Activated naive CD4-positive, alpha-beta T cell treated with anti-CD3 and anti-CD28 coated beads for 36 hours (primary cell): ENCODE measurements at places on chromosomes 6 and 20. TPM values are rescaled to one million over a fixed set of nuclear protein-coding genes. Genes with fewer than 3 reads are reported as not detected.
A peak's percentile ranks its signal among the peaks of the same experiment; 100 is the strongest.

The FAM83B gene
- total RNA-seq, result not detected

The SNAP25 gene
- total RNA-seq, result not detected

The COL9A3 gene
- not detected for total RNA-seq

The POM121L2 gene
- not detected for total RNA-seq

The BHLHE23 gene
- total RNA-seq, result not detected

The OPN5 gene
- total RNA-seq, result not detected

The SLC22A7 gene
- not detected for total RNA-seq

The SIM1 gene
- total RNA-seq, result not detected

The NR2E1 gene
- total RNA-seq, result not detected

DNA sequence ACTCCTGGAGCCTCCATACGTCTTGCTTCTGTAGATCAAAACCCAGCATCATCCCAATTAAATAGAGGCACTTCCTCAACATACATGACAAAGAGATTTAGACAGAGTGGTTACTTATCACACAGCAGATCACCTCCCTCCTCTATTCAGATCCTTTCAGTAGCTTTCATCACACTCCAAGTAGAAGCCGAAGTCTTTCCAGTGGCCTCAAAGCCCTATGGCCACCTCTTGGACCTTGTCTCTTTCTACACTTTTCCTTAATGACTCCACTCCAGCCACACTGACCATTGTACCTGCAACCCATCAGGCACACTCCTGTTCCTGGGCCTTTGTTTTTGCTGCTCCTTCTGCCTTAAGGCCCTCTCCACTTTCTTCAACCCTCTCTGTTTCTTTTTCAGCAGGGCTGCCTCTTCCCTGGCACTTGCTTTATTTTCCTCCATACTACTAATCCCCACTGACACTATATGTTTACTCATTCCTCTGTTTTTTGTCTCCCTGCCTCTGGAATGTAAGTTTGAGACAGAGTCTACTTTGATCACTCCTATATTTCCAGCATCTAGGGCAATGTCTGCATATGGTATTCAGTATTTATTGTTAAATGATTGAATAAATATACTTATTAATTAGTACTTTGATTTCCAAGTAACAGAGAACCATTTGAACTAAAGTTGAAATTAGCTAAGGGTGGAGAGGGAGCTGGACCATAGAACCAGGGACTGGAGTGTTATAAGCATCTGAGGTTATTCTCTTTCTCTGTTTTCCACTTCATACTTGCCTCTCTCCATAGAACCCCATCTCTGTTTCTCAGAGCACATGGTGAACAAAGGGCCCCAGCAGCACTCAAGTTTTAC, 43.4 kb upstream of the TRAM2 start:
- H3K27me3 ChIP-seq, result no peaks in the 10 kb centered on the region
- DNase-seq, result no peak
- no peak overlapping the region for H3K27ac ChIP-seq
- no peak overlapping the region for H3K4me3 ChIP-seq

GRCh38 chr6:31829633-31830283, 2.2 kb downstream of the HSPA1B start:
- H3K36me3 ChIP-seq, result peaks cover 15% of the 10 kb centered on the region
- H3K4me3 ChIP-seq, result peak overlapping the region; percentile 97
- DNase-seq, result no peak

- H3K4me1 ChIP-seq, result no peaks in the 10 kb centered on the region
- no peak overlapping the region for H3K4me3 ChIP-seq
- H3K36me3 ChIP-seq, result peaks cover 8% of the 10 kb centered on the region
- H3K27ac ChIP-seq, result no peak overlapping the region
- DNase-seq, result no peak
Observed at GRCh38 chr6:20791074-20791473, 256.8 kb downstream of the CDKAL1 start.

- no peaks in the 10 kb centered on the region for H3K27me3 ChIP-seq
- H3K27ac ChIP-seq, result no peak overlapping the region
- H3K4me1 ChIP-seq, result peaks cover 30% of the 10 kb centered on the region
Observed at GRCh38 chr6:5294392-5295211, 33.3 kb downstream of the FARS2 start.

GRCh38 chr6:6319952-6320811, at the start of gene F13A1:
Gene F13A1, minus strand, starts transcription at chr6:6320662. Its CDS starts 1,998 bp downstream, at chr6:6318664.
- DNase-seq, result no peak
- H3K27me3 ChIP-seq, result peaks cover 53% of the 10 kb centered on the region
- no peaks in the 10 kb centered on the region for H3K36me3 ChIP-seq
- no peaks in the 10 kb centered on the region for H3K4me1 ChIP-seq
- no peak within 1 kb of the TSS for H3K4me3 ChIP-seq

GRCh38 chr20:48846516-48847492, 19.0 kb upstream of the PREX1 start:
- no peak overlapping the region for H3K4me3 ChIP-seq
- peaks cover 15% of the 10 kb centered on the region for H3K4me1 ChIP-seq
- peak overlapping the region; percentile 78 for H3K27ac ChIP-seq
- no peaks in the 10 kb centered on the region for H3K27me3 ChIP-seq

DNA sequence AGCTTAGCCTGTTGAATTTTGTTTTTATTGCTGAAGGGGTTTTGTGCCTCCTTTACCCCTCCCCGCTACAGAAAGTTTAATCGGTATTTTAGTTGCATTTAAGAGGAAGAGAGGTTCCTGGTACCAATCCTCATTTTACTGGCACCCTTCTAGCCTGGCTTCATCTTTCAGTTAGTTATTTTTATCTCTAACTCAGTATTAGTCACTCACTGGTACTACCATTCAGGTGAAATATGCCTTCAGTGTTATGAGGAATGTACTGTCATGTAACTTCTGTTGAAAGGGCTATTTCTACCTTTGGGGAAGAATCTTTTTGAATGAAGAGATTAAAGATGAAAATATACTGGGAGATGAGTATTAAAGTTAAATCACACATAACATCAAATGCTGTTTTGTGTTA, 211.8 kb downstream of the CDKAL1 start:
- peaks cover 18% of the 10 kb centered on the region for H3K36me3 ChIP-seq
- no peak for DNase-seq
- H3K4me3 ChIP-seq, result no peak overlapping the region
- H3K4me1 ChIP-seq, result peaks cover 28% of the 10 kb centered on the region
- no peak overlapping the region for H3K27ac ChIP-seq

DNA sequence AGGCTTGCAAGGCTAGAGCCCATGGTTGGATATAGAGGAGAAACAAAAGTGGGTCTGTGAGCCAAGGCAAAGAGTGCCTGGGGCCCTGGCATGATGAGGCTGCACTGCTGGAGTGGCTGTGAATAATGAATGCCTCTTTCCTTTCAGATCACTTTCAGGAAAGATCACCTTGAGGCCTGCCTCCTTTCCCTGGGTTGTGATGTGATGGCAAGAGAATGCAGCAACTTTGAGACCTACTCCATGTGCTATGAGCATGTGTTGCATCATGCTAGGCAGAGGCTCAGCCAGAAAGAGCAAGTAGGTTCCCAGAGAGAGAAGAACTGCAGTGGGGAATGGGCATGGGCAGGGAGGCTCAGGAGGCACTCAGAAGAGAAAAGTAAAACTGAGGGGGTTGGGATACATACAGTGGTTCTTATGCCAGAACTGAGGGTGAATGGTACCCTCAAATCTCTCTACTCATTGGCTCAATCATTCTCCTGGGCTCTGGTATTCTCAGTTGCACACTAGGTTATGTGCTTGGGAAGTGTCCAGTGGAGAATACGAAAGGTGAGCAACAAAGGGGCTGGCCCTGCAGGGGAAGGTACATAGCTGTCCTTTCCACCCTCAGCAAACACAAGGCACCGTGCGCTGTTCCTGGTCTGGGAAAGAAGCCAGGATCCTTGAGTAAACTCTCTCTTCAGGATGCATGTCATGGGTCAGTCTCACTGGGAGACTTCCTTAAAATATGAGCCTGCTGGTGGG, 45.9 kb downstream of the CD164 start:
- H3K4me3 ChIP-seq, result no peak overlapping the region
- no peaks in the 10 kb centered on the region for H3K36me3 ChIP-seq
- H3K4me1 ChIP-seq, result no peaks in the 10 kb centered on the region
- no peak overlapping the region for H3K27ac ChIP-seq
- H3K27me3 ChIP-seq, result no peaks in the 10 kb centered on the region
- DNase-seq, result no peak

- H3K4me3 ChIP-seq, result no peak overlapping the region
- H3K27me3 ChIP-seq, result no peaks in the 10 kb centered on the region
Observed at GRCh38 chr6:125421836-125422235, 120.1 kb upstream of the HDDC2 start.

- no peak overlapping the region for H3K27ac ChIP-seq
- DNase-seq, result peak; percentile 36
- no peaks in the 10 kb centered on the region for H3K27me3 ChIP-seq
- H3K36me3 ChIP-seq, result no peaks in the 10 kb centered on the region
- H3K4me3 ChIP-seq, result no peak overlapping the region
Observed at GRCh38 chr20:44576297-44576696, 6.1 kb upstream of the PKIG start.

- H3K36me3 ChIP-seq, result no peaks in the 10 kb centered on the region
- H3K4me1 ChIP-seq, result no peaks in the 10 kb centered on the region
- no peak overlapping the region for H3K4me3 ChIP-seq
- DNase-seq, result no peak
Observed at GRCh38 chr20:10902576-10903282, 228.9 kb upstream of the JAG1 start.

DNA sequence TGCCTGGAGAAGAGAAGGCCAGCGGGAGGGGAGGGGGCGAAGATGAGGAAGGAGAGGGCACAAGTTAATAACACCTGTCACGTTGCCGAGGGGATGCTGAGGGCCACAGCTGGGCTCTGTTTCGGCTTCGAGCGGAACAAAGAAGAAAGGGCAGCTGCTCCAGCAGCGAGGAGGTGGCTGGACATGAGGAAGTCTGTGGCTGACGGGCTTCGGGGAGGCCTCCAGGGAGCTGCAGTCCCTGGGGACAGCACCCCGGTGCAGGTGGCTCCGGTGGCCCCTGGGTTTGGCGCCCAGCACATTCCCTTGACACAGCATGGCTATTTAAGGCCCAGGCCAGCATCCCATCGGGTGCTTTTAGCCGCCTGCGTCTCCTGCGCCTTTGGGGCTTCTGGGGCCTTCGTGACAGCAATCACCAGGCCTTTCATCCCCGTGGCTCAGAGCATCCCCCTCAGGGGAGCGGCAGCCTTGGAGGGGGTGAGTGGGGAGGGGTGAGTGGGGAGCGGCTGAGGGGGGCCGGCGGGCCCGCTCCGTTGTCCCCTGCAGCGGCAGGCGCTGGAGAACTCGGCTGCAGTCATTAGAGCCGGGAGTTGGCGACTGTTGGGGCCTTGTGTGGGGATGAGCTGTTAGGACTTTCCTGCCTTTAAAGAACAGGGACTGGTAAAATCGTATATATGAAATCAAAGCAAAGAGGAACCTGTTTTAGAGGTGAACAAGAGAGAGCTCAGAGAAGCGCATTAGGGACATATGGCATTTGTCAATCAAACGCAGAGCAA, 99.0 kb downstream of the TMEM242 start:
- no peak for DNase-seq
- no peak overlapping the region for H3K4me3 ChIP-seq
- no peaks in the 10 kb centered on the region for H3K36me3 ChIP-seq
- H3K4me1 ChIP-seq, result peaks cover 58% of the 10 kb centered on the region
- no peaks in the 10 kb centered on the region for H3K27me3 ChIP-seq

DNA sequence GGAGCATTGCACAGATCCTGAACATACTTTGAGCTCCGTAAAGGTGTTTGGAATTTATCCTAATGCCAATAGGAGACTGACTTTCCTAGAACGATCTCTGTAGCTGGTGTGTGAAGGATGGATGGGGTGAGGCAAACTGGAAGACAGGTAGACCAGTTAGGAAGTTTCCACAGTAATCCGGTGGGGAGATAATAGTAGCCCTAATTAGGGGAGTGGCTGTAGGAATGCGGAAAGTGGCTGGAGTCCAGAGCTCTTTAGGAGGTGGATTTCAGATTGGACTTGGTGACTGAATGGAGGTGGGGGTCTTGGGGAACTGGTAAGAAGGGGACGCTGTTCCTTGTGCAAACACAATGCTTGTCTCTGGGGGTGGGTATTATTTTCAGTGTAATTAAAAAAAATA, 146.3 kb downstream of the SOX4 start:
- no peak overlapping the region for H3K4me3 ChIP-seq
- no peaks in the 10 kb centered on the region for H3K4me1 ChIP-seq
- no peaks in the 10 kb centered on the region for H3K36me3 ChIP-seq
- DNase-seq, result no peak
- H3K27me3 ChIP-seq, result peaks cover 8% of the 10 kb centered on the region
- no peak overlapping the region for H3K27ac ChIP-seq

DNA sequence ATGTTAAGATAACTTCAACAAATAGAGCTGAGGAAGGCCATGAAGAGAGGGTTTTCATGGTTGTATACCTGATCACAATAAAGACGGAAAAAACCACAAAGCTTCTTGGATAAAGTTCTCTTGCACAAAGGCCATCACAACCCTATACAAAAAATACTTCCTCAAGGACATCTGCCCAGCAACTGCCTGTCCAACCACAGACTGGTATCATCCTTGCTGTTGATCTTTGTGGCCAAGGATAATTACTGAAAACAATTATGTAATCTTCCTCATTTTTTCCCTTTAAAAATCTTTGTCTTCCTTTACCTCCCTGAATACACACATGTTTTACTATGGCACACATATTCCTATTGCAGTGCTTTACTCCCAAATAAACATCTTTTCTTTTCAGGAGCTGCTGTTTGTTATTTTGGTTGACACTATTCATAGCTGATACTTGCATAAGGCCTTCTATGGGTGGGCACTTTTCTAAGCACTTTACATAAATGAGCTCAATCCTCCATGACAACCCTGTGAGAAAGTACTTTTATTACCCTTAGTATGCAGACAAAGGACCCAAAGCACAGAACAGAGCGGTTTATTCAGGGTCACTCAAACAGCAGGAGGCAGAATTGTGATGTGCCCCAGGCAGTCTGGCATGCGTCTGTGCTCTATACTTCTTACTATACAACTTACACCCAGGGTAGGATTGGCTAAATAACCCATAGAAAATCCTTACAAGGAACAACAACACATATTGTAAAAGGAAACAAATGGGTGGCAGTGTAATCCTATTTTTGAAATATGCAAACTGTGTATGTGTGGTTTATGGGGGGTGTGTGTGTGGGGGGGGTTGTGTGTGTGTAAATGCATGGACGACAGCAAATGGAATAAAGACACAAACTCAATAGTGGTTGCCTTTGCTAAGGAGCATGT, 35.1 kb downstream of the SNRNP48 start:
- H3K4me1 ChIP-seq, result no peaks in the 10 kb centered on the region
- DNase-seq, result no peak
- peaks cover 5% of the 10 kb centered on the region for H3K27me3 ChIP-seq
- no peak overlapping the region for H3K4me3 ChIP-seq

- peaks cover 9% of the 10 kb centered on the region for H3K27me3 ChIP-seq
Observed at GRCh38 chr6:6466967-6467761, 121.4 kb upstream of the LY86 start.
